ENCODE measurements at places on chromosomes 2 and 18. TPM values are rescaled to one million over a fixed set of nuclear protein-coding genes. Genes with fewer than 3 reads are reported as not detected.

LIMS2 gene
- 35.1 TPM for polyA plus RNA-seq

IL1RL2 gene
- not detected for polyA plus RNA-seq

TUBA4B gene
- not detected for polyA plus RNA-seq

SERPINB11 gene
- polyA plus RNA-seq = not detected

VWC2L gene
- polyA plus RNA-seq = not detected

SATB2 gene
- polyA plus RNA-seq = not detected

ACTG2 gene
- polyA plus RNA-seq = not detected

SH3BP4 gene
- polyA plus RNA-seq = 2.0 TPM

PECR gene
- 18.6 TPM for polyA plus RNA-seq

BOLL gene
- not detected for polyA plus RNA-seq

SERPINE2 gene
- 2.9 TPM for polyA plus RNA-seq

CRYGC gene
- polyA plus RNA-seq = not detected

FLACC1 gene
- 0.64 TPM for polyA plus RNA-seq

HSPE1 gene
- 149 TPM for polyA plus RNA-seq

TUBB8B gene
- polyA plus RNA-seq = 0.38 TPM

KRTCAP3 gene
- polyA plus RNA-seq = 1.6 TPM

FOSL2 gene
- polyA plus RNA-seq = 0.50 TPM

LYG2 gene
- polyA plus RNA-seq = not detected

WDSUB1 gene
- 12.3 TPM for polyA plus RNA-seq

RAPGEF4 gene
- polyA plus RNA-seq = not detected
